ENCODE measurements at places on chromosomes 1 and 21.

- DNase-seq = peak; percentile 54
Observed at GRCh38 chr1:155052439-155053395, 1.6 kb downstream of the ADAM15 start.

DNA sequence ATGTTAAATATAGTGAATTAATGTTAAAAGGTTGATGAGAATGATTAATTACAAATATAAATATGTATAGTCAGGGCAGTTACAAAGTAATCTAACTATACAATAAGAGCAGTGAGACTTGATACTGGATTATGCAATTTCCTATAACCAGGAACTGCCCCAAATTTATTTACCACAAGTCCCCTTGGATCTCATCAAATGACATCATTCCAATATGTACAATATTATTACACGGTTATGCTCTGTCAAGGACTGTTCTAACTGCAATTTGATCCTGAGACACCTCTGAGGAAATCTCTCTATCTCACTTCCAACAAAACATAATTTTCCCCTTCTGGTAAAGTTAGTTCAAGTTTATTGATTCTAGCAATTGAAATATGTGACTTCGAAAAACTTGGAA, 917.6 kb downstream of the NCAM2 start:
- DNase-seq = no peak

- DNase-seq = no peak
Observed at GRCh38 chr1:231952154-231952553, 325.6 kb downstream of the DISC1 start.

DNA sequence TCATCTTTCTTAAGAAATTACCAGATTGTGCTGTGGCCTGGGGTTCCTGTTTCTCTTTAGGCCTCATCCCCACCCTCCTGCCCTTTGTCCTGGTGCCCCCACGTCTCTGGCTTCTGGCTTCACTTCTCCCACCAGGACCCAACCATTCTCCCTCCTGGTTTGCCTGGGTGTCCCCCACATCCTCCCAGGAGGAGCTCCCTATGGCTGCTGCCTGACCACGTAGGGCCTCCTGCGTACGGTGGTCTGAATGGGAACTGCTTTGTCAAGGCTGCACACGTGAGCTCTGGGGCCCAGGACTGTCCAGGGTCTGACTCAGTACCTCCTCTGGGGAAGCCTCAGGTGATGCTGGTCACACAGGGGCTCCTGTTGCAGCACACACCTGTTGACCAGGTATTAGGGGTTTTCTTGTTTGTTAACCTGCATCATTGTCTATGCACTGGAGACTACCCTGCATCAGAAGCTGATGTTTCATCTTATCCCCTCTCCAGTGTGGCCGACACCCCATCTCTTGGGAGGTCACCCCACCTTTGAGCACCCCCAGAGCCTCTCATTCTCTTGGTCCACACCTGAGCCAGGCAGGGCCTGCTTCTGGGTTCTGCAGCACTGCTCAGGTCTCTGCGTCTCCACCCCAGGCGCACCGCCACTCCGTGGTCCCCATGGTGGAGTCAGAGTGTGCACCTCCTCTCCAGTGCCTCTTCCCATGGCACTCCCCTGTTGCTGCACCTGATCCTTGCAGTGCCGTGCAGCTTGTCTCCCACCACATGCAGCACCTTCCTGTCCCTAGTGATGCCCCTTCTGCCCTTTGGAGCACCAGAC, 65.8 kb downstream of the S100B start:
- no peak for DNase-seq

DNA sequence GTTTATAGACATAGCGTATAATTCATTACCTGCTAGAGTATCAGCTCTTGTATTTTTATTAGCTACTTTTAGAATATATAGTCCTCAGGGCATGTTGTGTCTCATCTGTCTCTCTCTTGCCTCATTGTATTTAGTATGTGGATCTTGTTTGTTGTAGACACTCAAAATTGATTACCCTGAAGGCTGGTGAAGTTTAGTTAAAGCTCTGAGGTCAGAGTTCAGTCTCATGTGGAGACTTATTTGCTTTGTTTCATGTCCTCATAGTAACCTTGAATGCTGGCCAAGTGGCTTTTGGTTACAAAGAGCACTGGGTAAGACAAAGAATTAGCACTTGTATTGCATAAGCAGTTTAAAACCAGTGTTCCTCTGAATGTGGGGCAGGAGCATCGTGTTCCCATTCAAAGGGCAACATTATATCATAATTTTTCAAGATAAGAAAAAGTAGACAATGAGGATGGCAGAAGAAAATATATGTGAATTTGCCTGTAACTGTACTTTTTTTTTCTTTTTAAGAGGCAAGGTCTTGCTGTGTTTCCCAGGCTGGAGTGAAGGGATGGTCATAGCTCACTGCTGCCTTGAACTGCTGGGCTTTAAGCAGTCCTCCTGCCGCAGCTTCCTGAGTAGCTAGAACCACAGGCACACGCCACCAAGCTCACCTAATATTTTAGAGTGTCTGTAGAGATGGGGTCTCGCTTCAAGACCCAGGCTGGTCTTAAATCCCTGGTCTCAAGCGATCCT, 17.4 kb downstream of the CNST start:
- no peak for DNase-seq

DNA sequence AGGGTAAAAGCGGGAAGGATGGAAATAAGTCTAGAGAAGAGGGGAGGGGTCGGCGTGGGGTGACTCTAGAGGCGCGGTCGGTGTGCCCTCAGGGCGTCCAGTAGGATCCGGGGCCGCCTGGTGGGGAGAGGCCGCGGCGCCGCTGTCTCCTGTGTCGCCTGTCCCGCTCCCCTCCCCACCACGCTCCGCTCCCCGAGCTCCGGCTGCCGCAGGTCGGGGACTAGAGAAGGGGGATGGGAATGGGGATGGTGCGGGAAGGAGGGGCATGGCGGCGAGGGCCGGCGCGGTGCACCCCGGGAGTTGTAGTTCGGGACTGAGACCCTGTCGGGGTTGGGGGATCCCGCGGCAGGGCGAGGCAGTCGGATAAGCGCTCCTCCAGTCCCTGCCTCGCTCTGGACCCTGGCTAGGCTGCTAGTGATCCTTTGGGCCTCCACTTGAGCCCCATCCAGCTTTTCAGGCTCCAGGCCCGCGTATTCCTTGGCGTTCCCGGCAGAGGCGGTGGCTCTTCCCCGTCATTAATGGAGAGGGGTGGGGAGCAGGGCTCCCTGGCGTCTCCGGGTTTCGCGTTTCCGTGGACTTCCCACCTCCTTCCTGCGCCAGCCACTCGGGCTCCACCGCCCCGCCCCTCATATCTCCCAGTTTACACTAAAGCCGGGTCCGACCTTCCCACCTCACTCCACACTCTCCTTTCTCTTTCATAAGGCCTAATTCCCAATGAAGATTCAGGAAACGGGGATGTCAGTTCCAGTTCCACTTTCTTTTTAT, at the start of gene ENTREP3:
Gene ENTREP3 (minus strand): TSS at position 241 of the 765 bp plus-strand sequence. CDS start 606 bp downstream, outside the sequence.
- peak; percentile 88 for DNase-seq

- no peak for DNase-seq
Observed at GRCh38 chr1:54428837-54429518, 22.8 kb upstream of the SSBP3 start.

GRCh38 chr1:109535971-109536491, 3.6 kb upstream of the GPR61 start:
- DNase-seq = no peak

- DNase-seq = no peak
Observed at GRCh38 chr21:45912611-45913417, 68.8 kb upstream of the COL6A1 start.

DNA sequence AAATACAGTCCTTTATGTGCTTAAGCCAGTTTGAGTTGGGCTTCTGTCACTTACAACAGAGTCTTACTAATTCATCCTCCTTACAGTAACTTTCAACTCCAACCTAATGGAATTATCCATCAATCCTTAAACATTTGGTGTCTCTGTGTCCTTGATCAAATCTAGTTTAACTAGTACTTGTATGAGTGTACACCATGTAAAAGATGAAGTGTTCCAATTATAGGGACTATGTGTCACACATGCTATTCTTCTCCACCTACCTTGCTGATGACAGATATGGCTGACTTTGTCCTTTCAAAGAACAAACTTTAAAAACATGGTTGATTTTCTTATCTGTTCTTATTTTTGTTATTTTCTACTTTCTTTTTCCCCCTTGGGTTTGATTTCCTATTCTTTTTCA, 60.4 kb upstream of the NBPF3 start:
- no peak for DNase-seq

GRCh38 chr1:220873868-220874655, 5.2 kb upstream of the HLX start:
- peak; percentile 39 for DNase-seq

GRCh38 chr1:168390271-168390670, 109.6 kb downstream of the TBX19 start:
- DNase-seq = no peak

- DNase-seq = no peak
Observed at GRCh38 chr1:198549866-198550265, 9.4 kb upstream of the ATP6V1G3 start.

DNA sequence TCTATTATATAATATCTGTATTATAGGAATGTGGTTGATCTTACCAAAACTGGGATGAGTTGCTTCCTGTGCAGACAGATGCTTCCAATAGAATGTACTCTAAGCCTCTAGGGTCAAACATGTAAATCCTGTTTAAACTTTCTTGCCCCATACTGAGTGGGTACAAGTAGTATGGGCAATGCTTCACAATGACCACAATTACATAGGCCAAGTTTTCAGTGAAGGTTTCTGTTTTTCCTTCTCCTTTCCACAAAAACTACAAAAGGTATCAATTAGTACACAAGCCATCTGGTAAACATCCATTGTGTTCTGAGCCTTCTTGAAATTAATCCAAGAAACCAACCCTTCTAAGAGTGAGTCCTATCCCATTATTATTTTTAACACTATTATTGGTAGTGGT, 16.8 kb downstream of the OTUD7B start:
- DNase-seq = no peak

- DNase-seq = no peak
Observed at GRCh38 chr1:32896451-32896850, 4.7 kb downstream of the TMEM54 start.

DNA sequence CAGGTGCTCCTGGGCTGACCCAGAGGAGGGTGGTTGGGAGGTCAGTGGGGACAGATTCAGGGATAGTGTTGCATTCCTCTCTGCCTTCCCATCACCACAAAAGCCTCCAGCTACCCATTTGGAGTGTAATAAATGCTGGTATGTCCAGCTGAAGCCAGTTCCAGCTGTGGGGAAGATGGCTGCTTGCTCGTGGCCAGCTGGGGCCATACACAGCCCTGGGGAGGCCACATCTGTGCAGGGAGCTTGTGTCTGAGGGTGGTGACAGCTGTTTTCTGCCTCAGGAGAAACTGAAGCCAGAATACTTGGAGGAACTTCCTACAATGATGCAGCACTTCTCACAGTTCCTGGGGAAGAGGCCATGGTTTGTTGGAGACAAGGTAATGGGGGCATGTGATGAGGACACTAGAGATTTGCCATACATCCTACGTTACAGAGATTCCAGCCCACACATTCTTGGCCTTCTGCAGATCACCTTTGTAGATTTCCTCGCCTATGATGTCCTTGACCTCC, 2.7 kb downstream of the GSTM4 start:
- no peak for DNase-seq

DNA sequence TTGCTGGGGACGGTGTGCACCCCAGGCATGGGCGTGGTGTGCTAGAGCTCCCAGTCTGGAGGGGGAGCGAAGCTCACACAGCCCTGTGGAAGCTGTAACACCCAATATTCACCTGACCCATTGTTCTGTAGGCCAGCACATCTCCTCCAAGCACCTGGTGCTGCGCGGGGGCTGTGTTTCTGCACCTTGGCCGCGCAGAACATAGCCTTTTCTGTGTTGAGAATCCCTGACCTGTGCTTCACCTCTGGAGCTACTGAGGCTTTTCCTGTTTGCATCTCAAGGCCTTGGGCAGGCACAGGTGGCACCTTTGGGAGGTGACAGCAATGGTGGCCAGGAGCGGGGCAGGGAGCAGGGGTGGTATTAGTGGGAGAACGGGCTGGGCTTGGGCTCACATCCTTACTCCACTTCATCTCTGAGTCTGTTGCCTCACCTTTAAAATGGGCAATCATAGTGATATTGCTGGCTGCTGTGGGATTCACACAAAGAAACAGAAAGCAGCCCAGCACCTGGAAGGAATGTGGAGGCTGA, 343.9 kb upstream of the AJAP1 start:
- DNase-seq = no peak

- no peak for DNase-seq
Observed at GRCh38 chr1:94979656-94980581, 53.0 kb upstream of the CNN3 start.

DNA sequence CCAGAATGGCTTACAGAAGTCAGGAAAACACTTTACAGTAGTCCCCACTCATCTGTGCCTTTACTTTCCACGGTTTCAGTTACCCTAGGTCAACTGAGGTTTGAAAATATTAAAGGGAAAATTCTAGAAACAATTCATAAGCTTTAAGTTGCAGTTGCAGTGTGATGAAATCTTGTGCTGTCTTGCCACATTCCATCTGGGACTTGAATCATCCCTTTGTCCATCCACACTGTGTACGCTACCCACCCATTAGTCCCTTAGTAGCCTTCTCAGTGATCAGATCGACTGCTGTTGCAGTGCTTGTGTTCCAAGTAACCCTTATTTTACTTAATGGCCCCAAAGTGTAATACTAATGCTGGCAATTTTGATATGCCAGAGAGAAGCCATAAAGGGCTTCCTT, 30.5 kb downstream of the ZCCHC17 start:
- no peak for DNase-seq
